CD4-positive, alpha-beta memory T cell (primary cell): ENCODE measurements at places on chromosomes 7 and 10.

- no peak for DNase-seq
Measured at GRCh38 chr10:76784076-76784475, 853.5 kb downstream of the KCNMA1 start.

DNA sequence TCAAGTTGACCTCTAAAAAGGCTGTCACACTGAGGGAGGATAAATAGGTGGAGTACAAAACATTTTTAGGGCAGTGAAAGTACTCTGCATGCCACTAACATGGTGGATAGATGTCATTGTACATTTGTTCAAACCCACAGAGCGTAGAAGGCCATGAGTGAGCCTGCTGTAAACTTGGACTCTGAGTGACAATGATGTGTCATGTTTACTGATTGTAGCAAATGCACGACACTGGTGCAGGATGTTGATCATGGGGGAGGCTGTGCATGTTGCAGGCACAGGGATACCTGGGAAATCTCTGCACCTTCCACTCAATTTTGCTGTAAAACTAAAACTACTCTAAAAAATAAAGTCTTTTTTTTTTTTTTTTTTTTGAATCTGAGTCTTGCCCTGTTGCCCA is 52.5 kb upstream of the GRID1 start:
- no peak for DNase-seq

DNA sequence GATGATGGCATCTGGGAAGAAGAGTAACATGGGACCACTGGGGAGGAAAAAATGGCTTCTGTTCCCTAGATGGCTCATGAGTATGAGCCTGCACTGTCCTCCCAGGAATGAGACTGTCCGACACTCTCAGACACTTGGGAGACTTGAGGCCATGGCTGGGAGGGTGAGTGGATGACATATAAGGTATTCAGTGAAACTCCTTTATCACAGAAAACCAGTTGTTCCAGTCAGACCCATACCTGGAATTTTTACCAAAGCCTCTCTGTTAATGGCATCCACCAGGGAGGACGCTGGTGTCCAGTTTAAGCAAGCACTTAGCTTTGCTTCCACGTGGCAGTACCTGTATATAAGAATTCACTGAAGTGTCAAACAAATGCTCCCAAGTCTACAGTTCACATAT is 116.7 kb upstream of the C10orf90 start:
- DNase-seq: no peak

- no peak for DNase-seq
Measured at GRCh38 chr10:61001731-61002122, 57.7 kb upstream of the RHOBTB1 start.
